ENCODE measurements at places on chromosomes 5 and 9.

DNA sequence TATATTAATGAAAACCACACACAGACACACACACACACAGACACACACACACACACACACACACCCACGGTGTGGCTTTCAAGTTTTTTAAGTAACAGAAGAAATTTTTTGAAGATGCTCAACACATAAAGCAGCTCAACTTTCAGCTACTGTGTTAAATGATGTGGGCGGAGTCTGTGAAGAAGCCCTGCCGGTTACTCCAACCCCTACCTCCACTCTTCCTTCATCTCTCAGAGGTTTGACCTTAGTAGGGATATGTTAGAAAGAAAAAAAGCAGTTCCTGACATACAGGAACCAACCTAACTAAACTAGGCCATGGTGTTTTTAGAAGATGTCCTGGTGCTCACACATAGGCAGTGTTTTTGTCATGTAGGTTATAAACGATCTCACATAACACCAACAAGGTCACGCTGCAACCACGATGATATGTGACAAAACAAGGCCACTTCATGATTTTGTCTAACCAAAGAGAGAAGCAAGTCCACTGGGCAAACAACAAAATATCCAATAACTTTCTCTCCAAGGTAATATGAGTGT is 112.8 kb downstream of the EMB start:
- DNase-seq: no peak

GRCh38 chr5:172574871-172575223 is 66.2 kb upstream of the NEURL1B start:
- DNase-seq: no peak

- DNase-seq: peak; percentile 17
These were observed 27.5 kb downstream of the SREK1 start for GRCh38 chr5:66171349-66172344.

DNA sequence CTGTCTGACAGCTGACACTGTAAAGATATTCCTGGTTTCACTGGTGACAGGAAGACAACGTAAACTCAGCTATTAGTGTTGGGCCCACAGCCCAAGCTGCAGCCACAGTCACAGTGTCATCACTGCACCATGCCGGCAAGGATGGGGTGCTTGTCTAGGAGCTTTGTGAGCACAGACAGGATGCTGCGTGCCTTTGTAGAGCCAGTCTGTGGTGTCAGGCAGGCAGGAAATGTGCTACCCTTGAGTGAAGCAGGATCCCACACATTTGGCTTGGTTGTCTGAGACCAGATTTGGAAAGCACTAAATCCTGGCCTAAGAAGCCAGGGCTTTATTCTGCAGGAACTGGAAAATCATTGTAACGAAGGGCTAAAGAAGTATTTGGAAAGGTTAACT is 121.6 kb upstream of the ADAMTS16 start:
- peak; percentile 19 for DNase-seq

DNA sequence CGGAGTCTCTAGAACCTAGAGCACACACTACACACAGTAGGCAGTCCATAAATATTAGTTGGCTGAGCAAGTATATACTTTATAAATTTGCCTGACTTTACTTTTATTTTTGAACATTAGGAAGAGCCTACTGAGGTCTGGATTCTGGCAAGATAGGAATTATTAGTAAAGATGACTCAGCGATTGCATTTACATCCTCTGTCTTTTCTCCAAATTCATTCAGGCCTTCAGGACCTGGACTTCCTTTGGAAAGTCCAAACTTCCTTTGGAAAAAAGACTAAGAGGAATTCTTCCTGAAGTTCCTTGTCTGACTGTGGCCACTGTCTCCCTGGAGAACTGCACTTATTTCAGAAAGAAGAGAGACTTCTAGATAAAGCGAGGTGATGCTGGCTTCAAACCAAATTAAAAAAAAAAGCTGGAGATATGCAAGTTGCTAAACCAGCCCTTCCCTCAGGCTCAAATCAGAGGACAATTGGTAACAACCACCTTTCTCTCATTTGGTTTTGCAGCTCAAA is 251.3 kb downstream of the GAS1 start:
- no peak for DNase-seq

DNA sequence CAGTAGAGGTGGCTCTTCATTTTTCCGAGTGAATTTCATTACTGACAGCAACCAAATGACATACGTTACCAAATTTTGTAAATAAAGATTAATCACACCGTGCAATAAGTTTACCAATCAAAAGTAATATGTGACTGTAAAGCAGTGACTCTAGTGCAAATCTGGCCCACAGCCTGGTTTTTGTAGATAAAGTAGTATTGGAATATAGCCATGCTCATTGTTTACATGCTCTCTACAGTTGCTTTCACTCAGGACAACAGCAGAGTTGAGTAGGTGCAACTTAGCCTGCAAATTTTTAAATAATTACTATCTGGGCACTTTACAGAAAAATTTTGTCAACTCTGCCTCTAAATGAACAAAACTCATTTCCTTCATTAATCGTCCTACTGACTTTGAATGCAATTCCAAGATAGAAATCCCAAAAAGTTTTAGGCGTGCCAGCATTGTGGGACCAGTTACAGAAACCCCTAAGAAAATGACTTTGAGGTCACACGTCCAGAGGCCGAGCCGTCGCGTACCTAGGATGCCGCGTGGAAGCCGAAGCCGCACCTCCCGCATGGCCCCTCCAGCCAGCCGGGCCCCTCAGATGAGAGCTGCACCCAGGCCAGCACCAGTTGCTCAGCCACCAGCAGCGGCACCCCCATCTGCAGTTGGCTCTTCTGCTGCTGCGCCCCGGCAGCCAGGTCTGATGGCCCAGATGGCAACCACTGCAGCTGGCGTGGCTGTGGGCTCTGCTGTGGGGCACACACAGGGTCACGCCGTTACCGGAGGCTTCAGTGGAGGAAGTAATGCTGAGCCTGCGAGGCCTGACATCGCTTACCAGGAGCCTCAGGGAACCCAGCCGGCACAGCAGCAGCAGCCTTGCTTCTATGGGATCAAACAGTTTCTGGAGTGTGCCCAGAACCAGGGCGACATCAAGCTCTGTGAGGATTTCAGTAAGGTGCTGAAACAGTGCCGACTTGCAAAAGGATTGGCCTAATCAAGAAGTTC is 180.7 kb upstream of the TLE4 start:
- DNase-seq: no peak

DNA sequence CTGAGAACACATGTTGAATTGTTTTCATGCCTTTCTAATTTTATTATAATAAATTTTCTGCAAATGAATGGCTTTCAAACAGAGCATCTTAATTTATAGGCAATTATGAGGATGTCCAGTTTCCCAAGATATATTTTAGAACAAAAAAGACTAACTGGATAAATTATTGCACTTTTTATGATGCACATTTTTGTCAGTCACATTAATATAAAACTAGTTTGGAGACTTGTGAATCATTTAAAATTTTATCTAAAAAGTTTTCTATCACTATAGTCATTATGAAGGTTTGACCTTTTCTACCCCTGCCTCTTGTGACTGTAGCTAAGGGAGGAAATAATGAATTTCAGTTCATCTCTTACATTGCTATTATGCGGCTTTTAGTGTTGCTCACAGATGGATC is 393.8 kb downstream of the TAF11L14 start:
- no peak for DNase-seq

- DNase-seq: no peak
These were observed 16.5 kb downstream of the ASS1 start for GRCh38 chr9:130461218-130461630.

DNA sequence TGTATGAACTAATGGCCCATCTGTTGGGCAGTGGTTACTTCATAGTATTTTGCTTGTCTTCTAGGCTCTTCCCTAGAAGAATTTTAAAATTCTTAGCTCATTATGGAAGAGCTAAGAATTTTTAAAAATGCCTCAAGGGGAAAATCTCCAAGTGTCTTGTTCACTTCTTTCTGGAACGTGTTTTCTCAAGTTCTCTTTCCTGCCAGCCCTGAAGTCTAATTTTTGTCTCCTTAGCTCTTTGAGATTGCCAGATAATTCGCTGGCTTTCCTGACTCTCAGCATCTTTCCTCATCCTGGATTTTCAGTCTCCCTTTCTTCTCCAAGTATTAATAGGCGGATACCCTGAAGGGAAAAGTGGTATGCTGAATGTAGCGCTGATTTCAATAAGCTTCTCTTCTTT is 395.4 kb downstream of the ARRDC3 start:
- no peak for DNase-seq

DNA sequence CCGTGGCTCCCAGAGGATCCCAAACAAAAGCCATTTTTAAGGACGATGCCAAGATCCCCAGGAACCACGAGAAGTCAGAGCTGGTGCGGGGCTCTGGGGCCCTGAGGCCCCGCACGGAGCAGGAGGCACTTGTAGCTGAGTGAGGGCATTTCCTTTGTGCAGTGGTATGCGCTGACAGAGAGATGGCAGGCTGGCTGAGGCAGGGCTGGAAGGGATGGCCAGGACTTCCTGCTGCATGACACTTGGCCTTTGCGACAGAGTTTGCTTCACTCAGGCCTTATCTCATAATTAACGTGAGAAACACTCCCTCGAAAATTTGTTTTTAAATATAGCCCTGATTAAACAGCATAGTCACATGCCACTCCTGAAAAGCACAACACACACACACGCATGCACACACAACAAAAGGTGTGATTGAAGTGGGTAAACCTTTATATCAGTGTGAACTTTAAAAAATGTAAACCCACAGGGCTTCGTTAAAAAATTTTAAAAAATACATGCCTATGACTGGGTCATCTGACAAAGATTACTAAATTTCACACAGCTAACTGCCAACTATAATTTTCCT is 536.6 kb downstream of the PDE4D start:
- DNase-seq: no peak

GRCh38 chr9:133811471-133811870 is 73.3 kb upstream of the SARDH start:
- DNase-seq: no peak

- no peak for DNase-seq
These were observed 59.6 kb downstream of the GALNT12 start for GRCh38 chr9:98867103-98867428.

All from BJ (cell line).